Spleen (tissue), 13 donors: ENCODE measurements at places on chromosomes 2 and 18. TPM values are rescaled to one million over a fixed set of nuclear protein-coding genes. Genes with fewer than 3 reads are reported as not detected.

DNA sequence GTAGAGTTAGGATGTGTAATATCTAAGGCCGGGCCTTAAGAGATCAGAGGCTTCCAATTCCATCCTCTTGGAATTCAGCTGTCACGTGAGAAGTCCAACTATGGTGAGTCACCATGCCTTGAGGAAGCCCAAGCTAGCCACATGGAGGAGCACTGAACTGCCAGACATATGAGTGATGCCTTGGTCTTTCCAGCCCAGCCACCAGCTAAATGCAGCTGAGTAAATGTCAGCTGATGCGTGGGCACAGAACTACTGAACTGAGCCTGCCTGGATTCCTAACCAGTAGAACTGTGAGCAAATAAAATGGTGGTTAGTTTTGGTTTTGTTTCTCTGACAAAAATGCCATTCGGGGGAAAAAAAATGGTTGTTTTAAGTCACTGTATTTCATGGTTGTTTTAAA is 153.7 kb upstream of the SERTAD2 start:
- H3K36me3 ChIP-seq: no peaks in the 10 kb centered on the region
- DNase-seq: no peak
- no peak overlapping the region for H3K4me3 ChIP-seq
- peaks cover 12% of the 10 kb centered on the region for H3K4me1 ChIP-seq

The MERTK gene
- total RNA-seq: 32.8 TPM

- H3K27ac ChIP-seq: no peak overlapping the region
- H3K36me3 ChIP-seq: no peaks in the 10 kb centered on the region
- no peaks in the 10 kb centered on the region for H3K27me3 ChIP-seq
- H3K4me3 ChIP-seq: no peak overlapping the region
- no peak for DNase-seq
- H3K4me1 ChIP-seq: no peaks in the 10 kb centered on the region
Measured at GRCh38 chr2:12223732-12224131, 477.3 kb downstream of the LPIN1 start.

- no peaks in the 10 kb centered on the region for H3K36me3 ChIP-seq
- DNase-seq: no peak
- H3K27me3 ChIP-seq: no peaks in the 10 kb centered on the region
- H3K4me1 ChIP-seq: peaks cover 15% of the 10 kb centered on the region
- H3K4me3 ChIP-seq: no peak overlapping the region
- H3K27ac ChIP-seq: no peak overlapping the region
Measured at GRCh38 chr2:148614014-148614321, 30.6 kb upstream of the EPC2 start.

- H3K4me3 ChIP-seq: no peak overlapping the region
- DNase-seq: peak; percentile 53
- no peaks in the 10 kb centered on the region for H3K36me3 ChIP-seq
- H3K27me3 ChIP-seq: no peaks in the 10 kb centered on the region
- no peaks in the 10 kb centered on the region for H3K4me1 ChIP-seq
- no peak overlapping the region for H3K27ac ChIP-seq
Measured at GRCh38 chr2:72129681-72130340, 17.9 kb downstream of the CYP26B1 start.

- H3K4me3 ChIP-seq: no peak overlapping the region
- peaks cover 12% of the 10 kb centered on the region for H3K4me1 ChIP-seq
- DNase-seq: no peak
- peaks cover 86% of the 10 kb centered on the region for H3K36me3 ChIP-seq
Measured at GRCh38 chr2:238444242-238444641, 17.5 kb downstream of the ASB1 start.

DNA sequence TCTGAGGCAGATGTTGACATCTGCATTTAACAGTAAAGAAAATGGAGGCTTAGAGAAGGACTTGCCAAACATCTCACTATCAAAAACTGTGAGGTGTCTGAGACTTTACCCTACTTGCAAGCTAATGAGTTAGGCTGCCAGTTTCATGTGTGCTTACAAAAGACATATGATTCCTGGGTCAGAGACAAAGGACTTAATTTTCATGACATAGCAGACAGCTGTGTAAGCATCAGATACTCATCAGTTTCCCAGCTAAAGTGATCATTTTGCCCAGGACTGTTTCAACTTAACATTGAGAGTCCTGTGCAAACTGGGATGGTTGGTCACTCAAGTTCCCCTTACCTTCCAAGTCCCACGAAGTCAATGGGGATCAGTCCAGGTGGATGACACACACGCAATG is 18.9 kb upstream of the DAPL1 start:
- DNase-seq: no peak
- H3K4me3 ChIP-seq: no peak overlapping the region
- H3K36me3 ChIP-seq: no peaks in the 10 kb centered on the region
- H3K4me1 ChIP-seq: no peaks in the 10 kb centered on the region
